ENCODE measurements at places on chromosomes 5 and 9. TPM values are rescaled to one million over a fixed set of nuclear protein-coding genes. Genes with fewer than 3 reads are reported as not detected.
A peak's percentile ranks its signal among the peaks of the same experiment; 100 is the strongest.

GRCh38 chr5:139969318-139969717 lies 73.8 kb downstream of the NRG2 start:
- no peak for DNase-seq

GRCh38 chr9:89564346-89564878 lies 40.4 kb upstream of the GADD45G start:
- peak; percentile 87 for DNase-seq

DNA sequence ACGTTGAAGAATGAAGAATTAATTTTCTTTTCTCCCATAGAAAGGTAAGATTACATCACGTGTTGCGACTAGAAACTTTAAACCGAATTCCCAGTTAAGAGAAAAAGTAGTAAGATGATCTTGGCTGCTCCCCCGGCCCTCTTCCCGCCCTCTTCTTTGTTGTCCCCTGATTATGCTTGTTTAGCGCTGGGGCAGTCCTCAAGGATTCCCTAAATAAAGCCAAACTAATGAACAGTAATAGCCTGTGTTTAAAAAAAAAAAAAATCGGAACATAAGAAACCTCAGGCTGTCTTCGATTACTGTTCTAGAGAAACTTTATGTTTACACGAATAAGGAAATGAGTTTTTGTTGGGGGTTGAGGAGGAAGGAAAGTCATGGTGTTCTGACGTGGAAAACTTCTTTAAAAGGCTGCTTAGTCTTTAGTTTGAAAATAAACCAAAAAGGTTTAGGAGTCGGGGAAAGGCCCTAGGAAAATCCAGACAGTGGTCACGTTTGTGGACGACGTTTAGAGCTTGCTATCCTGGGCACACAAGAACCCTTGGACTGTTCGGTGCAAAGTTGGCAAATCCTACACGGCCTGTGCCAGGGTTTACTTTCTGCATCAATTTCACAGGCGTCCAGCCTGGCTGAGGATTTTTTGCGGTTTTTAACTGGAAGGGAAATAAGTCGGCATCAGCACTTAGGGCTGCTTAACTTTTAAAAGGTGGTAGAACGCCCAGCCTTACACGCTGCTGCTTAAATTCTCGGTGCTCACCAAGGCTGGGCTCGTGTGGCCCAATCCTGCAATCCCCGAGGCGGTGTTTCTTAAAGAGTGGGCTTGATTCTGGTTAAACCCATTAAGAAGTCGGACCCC lies 1.1 kb upstream of the MAT2B start:
- peak; percentile 66 for DNase-seq

- no peak for DNase-seq
Measured at GRCh38 chr5:119473241-119473640, 20.9 kb downstream of the HSD17B4 start.

The HBEGF gene
- 2.3 TPM for total RNA-seq

GRCh38 chr5:139091439-139092156 lies 106.6 kb downstream of the SIL1 start:
- DNase-seq = no peak

DNA sequence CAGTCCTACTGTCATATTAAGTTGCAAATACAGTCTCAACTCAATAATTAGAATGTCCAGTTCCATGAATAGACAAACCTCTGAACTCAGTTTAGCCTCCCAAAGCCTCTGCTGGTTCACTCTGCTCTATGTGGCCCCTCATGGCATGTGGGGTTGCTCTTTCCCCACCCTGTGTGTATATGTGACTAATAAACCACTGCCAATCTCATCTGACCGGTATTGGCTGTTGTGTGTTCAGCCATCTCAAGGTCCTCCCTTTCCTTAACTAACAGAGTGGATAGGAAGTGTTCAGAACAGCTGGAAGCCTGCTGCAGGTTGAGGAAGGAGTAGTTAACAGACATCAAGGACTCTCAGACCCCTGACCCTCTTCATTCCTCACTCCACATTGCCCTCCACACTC lies 55.3 kb downstream of the IL33 start:
- no peak for DNase-seq

GRCh38 chr9:124329206-124329792 lies 71.5 kb downstream of the NEK6 start:
- no peak for DNase-seq

The PCDHAC1 gene
- total RNA-seq = 5.3 TPM

DNA sequence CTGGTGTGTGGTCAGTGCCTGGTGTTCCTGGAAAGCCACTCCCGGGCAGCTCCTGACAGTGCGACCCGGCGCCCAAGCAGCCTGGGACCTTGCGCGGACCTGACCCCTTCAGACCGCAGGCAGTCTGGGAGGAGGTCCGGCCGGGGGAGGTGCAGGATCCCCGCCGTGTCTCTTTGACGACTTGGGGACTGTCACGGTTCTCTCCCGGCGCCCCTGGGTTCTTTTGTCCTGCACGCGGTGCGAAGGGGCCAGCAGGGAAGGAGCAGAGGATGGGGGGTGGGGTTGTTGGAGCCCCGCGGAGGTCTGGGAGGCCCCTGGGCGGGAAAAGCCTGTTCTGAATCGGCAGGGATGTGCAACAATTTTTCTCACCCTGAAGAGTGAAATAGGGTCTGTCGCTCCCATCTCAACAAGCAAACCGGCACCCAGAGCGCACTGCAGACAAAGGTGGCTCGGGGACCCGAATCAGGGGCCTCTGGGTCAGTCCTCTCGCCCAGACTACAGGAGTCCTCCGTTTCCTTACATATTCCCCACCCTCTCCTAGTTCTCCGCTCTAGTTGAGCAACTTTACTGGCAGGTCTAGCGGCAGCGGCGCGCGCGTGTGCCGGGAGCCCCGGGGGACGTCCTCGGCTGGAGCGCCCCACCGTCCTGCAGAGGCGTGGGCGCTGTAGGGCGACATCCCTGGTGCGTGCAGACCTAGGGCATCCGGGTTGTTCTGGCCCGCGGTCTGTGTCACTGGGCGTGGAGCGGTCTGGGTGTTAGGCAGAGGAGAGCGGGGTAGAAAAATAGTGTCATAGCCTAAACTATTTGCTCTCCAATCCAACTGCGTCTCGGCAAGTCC lies 1.2 kb downstream of the VCAN start:
- DNase-seq = peak; percentile 87

DNA sequence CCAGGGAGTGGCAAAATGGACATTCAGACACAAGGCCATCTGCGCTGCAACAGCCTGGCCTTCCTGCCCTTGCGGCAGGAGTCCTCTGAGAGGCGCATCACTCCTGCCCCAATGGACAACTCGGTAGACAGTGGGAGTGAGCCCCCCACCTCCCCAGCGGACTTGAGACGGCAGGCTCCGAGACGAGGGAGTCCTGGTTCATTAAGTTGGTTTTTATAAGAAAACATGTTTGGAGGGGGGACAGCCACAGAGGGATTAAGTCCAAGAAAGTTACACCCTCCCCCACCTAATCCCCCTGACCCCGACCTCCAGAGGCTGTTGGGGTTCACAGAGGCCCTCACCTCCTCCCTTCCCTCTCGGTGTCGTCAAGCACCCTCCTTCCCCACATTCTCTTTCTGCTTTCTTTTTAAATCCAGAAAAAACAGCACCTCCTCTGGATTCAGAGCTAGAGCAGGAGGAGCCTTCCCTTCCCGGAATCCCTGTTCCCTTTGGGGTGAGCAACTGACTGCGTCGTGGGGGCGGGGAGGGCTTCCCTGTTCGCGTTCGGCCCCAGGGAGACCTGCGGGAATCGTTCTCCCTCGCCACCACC lies 1.8 kb upstream of the EGR1 start:
- peak; percentile 65 for DNase-seq

The CYSRT1 gene
- 1.4 TPM for total RNA-seq

- DNase-seq = peak; percentile 20
Measured at GRCh38 chr9:88983865-88984542, 7.3 kb upstream of the S1PR3 start.

The FAM78A gene
- 5.5 TPM for total RNA-seq

DNA sequence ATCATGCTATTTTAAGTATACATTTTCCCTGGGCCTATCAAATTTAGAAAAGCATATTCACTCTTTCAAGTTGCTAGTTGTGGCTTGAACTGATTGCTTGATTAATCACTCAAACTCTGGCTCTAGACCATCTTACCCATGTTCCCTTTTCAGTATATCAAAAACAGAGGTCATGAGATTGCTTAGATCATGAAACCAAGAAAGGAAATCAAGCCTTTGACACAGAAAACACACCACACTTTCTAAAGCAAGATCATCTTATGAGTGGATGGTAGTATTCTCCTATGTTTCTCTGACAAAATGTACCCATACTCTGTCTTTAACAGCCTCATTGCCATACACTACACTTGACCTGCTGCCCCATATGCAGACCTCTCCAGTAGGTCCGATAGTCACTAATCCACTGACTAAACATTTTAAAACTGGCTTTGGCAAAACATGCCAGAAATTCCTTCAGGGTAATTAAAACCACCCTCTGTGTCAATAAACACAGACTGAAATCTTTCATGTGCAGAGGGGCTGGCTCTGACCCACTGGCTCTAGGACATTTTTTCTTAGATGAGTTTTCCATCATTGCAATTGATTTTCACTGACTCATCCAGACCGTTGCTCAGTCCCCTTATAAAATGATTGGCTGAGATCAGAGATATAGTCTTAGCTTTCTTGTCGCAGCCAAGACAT lies 18.2 kb downstream of the PPP2R2B start:
- no peak for DNase-seq
